ENCODE measurements at places on chromosomes 5 and 9.

DNA sequence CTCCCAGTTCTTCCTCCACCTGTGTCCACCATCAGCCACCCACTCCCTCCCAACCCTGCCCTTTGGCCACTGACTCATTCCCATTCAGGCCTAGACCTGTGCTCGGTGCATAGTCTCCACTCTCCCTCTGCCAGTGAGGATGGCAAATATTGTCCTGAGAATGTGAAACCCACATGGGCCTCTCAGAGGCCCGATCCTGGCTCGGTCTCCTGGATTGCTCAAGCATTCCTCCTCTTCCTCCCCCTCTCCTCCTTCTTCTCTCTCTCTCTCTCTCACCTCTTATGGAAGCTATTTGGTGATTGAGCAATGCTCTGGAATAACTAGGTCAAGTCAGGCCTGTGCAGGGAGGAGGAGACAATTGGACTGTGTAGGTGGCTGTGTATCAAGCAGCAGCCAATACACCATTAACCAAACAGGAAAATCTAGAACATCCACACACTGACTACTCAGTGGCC lies 99.9 kb downstream of the KLF4 start:
- no peak for DNase-seq

DNA sequence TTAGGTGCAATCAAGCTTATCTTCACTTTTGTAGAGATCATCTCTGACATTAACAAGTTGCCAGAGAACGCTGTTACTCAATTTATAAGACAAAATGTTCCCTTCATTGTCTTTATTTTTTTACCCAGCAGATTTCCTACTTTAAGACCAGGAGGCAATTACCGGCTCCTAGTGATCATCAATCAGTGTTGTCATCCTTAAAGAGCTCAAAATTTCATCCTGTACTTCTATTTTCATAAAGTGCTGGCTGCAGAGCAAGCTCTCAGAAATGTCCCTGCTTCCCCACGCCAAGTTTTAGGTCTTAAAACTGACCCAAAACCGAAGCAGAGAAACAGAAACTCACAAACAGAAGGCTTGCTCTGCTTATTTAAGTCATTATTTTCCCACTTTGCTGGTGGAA lies 82.9 kb downstream of the PJA2 start:
- no peak for DNase-seq

DNA sequence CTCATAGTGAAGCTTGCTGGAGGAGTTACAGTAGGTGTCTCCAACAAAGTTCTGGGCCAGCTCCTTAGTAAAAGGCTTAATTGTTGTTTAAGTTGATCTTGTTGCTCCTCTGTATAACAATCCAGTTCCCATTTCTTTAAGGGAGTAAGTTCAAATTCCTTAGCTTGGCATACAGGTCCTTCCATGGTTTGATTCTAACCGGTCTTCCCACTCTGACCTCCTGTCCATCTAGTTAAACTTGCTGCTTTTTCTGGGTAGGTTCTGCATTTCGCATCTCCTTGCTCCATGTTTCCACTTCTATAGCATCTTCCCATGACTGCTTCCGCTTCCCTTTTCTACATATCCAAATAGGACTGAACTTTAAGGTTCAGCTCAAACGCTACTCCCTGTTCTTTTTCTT lies 95.5 kb downstream of the ARHGAP26 start:
- no peak for DNase-seq

GRCh38 chr5:113703266-113703665 lies 189.8 kb downstream of the YTHDC2 start:
- DNase-seq, result no peak

GRCh38 chr9:26856413-26857032 lies 36.1 kb downstream of the CAAP1 start:
- DNase-seq, result peak; percentile 36

- DNase-seq, result no peak
These were observed 1.2 kb downstream of the CDC14B start for GRCh38 chr9:96618209-96619123.

GRCh38 chr9:8738945-8739344 lies 939.4 kb upstream of the DMAC1 start:
- no peak for DNase-seq

DNA sequence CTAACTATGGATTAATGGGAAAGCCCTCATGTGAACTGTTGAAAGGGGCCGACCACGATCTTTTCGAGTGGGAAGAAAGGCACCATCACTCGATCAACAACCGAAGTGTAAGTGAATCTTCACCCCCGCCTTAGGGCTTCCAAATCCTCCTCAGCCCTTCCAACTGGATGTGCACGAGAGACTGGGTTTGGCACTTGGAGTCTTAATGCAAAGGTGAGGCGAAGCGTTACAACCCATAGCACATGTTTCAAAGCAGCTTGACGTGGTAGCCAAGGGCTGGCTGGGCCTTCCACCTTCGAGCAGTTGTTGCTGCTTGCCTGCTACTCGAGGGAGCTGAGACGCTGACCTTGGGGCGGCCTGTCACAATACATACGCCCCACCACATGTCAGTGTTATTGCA lies 5.7 kb upstream of the LCN9 start:
- DNase-seq, result no peak

All from NCI-H774 (cell line).